Amniotic epithelial cell (primary cell): ENCODE measurements at places on chromosomes 12 and 14.
A peak's percentile ranks its signal among the peaks of the same experiment; 100 is the strongest.

DNA sequence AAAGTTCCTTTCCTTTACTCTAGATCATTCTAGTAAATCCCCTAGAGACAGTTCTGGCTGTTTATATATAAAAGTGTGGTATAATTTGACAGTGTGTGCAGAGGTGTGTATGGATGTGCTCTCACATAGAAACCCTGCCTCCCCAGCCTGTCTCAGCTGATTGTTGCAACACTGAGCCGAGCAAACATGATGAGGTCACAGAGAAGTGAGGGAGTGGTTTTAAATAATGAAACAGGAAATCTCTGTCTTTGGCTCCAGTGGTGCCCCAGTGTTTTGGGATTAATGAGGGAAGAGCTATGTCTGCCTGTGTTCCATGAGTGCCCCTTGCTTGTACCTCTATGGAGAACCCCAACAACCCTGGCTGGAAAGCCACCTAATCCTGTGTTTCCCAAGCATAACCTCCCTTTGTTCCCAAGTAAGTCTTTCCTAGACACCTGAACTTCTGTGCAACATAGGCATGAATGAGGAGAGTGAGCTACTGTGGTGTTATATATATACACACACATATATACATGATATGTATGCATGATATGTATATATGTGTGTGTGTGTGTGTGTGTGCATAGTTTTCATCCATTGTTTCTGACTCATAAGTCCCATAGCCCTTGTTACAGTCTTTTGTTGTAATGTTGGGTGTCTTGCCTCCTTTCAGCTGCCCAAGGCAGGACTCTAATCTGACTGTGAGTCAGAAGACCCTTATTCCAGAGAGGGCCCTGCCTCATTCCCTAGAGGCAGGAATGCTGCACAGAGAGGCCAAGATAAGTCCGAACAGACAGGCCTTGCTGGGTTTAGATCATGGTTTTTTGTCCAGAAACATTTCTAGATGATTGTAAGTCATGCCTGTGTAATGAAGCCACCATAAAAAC is 18.0 kb downstream of the TRAF3 start:
- peak; percentile 95 for DNase-seq

GRCh38 chr12:124030510-124030909 is 57.5 kb downstream of the ZNF664 start:
- peak; percentile 91 for DNase-seq

DNA sequence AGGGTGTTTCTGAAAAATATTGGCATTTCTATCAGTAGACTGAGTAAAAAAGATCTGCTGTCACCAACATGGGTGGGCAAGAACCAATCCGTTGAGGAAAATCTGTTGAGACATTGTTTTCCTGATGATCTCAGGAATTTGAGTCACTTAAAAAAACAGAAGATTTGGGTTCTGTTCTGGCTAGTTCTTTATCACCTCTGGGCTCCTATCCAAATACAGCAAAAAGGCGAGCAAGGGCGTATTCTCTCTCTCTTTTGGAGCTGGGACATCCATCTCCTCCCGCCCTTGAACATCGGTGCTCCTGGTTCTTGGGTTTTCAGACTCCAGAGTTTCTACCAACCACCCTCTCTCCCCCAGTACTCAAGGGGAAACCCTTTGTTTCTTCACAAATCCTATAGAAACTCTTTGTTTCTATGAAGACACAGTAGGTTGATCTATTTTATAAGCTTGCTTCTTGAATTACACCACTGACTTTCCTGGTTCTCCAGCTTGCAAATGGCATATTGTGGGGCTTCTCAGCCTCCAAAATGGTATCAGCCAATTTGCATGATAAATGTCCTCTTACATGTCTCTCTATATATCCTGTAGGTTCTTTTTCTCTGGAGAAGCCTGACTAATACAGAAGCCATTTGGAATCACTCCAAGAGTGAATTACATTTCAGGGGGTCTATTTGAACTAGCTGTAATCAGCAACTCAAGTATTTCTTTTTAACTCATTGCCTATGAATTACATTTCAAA is 263.9 kb upstream of the TMTC1 start:
- no peak for DNase-seq

DNA sequence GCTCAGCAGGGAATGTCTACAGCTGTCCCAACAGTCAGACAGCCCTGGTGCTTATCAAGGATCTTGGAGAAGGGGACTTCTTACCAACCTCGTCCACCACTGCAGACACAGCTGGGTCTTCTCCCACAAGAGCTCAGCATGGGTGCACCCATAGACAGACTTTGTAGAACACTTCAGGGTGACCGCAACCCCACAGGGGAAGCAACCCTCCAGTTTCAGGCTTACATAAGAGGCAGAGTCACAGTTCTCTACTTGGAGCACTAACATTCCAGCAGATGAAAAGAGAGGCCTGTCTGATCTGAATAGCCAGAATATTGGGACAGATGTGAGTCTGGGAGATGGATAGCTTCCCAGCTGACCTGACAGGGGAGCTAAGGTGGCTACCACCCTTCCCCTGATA is 3.5 kb upstream of the CLEC1A start:
- DNase-seq: no peak

DNA sequence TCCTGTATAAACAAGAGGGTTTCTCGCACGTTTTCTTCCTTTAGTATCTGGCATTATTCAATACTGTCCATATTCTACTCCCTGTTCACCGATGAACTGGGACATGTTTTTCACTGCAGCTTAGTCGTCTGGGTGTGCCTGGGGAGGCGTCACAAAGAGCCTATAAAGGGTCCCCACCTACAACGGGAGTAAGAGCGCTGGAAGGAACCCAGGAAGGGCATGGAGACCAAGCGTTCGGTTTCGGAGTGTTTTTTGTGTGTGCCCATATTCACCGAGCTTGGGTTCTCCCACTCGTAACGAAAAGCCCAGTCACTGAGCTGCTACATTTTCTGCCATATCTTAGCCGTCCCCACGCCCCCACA is 592 bp upstream of the USP15 start:
- DNase-seq: no peak

DNA sequence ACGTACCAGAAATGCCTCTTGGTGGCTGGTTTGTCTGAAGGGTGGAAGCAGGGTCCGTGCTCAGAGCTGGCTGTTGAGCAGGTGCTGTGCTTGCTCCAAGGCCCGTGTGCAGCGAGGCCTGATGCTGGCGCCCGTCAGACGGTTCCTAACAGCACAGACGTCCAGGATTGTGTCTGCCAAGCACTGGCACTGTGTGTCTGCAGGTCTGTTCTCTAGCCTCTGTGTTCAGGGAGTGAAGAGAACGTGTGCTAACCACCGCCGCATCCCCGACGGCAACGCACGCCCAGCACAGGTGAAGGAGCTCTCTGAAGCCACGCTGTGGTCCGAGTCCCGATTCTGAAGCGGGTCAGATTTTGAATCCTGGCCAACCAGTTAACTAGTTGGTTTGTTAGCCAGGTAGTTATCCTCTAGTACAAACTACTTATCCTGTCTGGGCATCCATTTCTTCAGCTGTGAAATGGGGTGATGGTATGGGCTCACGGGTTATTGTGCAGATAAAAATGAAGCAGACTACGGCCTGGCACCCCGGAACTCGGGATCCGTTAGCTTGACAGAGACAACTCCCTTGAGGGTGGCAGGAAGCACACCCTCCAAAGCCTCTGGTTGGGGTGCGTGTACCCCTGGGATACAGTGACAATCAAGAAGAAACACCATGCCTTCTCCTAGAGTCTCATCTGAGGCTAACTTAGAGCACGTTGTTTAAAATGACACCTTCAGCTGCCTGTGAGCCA is 18.6 kb upstream of the TDRD9 start:
- DNase-seq: no peak

GRCh38 chr12:59823567-59823966 is 227.7 kb downstream of the SLC16A7 start:
- no peak for DNase-seq

DNA sequence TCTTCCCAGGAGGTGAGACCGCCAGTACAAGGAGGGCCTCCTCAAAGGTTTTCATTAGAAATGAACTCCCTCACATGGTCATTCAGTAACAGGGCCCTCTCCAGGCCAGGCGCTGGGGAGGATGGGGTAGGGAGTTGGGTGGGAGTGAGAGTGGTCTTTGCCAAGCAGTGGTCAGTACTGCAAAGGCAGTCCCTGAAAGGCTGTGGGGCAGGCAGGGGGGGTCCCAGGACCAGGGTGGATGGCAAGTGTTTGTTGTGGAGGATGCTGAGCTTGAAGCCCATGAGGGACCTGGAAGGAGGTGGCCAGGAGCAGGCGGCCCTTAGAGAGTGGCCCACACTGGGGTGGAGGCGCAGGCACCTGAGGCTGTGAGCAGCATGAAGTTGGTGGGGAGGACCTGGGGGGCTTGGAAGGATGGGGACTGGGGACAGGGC is 26.1 kb downstream of the CEP170B start:
- no peak for DNase-seq

DNA sequence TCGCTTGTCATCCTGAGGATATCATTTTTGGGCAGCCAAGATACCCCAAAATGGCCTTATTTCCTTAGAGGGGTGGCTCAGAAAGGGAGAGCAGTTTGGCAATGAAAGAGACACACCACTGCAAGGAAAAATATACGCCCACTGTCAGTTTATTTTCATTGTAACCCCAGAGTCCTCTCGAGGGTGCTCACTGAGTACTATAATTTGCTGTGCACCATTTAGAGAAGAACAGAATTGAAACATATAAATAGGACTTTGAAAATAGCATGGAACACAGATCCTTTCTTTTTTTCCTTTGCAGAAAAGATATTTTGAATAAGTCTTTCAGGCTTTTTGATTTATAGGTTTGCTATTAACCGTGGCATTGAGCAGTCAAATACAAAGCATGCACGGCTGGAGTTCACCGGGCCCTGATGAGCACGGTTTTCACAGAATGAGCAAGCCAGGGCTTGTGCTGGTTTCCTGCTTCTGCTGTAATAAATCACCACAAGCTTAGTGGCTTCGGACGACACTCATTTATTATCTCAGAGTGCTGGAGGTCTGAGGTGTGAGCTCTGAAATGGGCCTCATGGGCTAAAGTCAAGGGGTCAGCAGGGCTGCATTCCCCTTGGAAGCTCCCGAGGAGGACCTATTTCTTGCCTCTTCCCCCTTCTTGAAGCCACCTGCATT is 152.3 kb downstream of the ZNF664 start:
- DNase-seq: peak; percentile 12

DNA sequence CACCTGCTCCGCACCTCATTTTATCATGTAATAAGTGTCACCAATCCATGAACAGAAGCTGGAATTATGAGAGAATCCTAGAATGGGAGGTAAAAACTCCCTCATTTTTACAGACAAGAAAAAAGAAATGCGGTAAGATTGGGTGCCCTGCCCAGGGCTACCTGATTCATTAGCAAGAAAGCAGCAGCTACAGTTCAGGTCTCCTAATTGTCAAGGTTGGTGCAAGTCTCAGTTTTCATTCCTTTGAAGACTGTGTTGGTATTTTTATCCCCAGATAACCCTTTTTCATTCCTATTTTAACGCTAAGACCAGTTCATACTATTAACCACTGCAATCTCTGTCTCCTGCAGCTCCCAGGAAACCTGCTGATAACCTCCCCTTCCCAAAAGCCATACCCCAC is 6.9 kb downstream of the DUSP6 start:
- DNase-seq: no peak

GRCh38 chr12:93090731-93091172 is 161.7 kb upstream of the EEA1 start:
- DNase-seq: peak; percentile 71

DNA sequence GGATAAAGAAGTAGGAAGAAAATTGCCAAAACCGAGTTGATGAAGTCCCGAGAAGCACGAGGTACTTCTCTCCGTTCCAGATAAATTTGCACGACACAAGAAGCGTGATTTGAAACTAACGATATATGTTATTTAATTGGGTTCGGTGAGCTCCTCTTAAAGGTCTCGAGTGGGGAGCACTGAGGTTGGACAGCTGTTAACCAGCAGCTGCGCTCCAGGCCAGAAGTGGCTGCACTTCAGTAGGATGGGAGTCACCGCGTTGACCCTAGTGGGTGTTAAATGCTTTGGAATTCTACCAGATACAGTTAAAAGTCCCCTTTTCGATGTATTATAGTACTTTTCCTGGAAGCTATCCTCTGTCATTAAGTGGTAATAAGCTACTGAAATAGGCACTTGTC is 953 bp upstream of the DCAF5 start:
- peak; percentile 24 for DNase-seq

DNA sequence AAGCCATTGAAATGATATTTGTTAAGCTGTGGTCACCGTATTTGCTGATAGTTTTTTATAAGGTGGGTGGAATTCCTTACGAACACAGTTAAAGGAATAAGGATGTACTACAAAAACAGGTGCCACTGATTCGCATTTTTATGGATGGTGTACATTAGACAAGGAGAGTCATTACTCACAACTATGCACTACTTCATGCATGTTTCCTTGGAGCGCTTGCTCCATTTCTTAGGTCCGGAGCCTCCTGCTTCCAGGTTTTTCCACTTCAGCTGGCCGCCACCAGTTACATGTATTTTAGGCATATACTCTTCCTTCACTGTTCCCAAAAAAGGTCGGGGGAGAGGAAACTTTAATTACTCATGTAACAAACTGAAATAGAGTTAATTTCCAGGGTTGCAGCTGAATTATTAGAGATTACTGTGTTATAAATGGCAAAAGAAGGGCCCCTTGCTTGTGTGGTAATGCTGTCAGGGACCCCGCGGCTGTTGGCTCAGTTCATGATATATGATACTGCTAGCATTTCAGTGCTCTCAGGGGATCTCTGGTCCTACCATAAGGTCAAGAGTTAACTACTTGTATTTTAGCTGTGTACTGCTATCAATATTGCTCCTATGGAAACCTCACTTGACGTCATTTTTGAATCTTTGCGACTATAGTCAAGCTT is 454.7 kb downstream of the NPAS3 start:
- DNase-seq: no peak
